ENCODE measurements at places on chromosomes 16 and 17.

- DNase-seq, result no peak
Measured at GRCh38 chr16:49017501-49017900, 264.1 kb downstream of the CBLN1 start.

DNA sequence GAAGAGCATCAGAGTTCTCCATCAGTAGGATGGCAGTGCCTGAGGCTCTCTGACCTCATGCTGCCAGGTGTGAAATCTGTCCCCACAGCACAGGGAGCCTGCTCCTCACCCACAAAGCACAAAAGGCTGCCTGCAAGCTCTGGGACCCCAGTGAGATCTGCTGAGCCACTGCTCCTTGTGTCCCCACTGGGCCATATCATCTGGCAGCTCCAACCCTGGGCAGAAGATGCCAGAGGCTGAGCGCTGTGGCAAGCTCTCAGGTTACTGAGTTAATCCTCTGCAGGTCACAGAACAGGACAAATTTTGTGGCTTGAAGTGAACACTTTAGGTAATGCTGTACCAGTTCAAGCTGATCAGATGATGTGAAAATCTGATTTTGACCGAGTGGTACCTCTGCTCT lies 26.7 kb upstream of the ERN1 start:
- DNase-seq, result no peak

GRCh38 chr17:43572368-43572980 lies 26.3 kb upstream of the ETV4 start:
- no peak for DNase-seq

GRCh38 chr17:62675260-62675659 lies 47.8 kb downstream of the MRC2 start:
- DNase-seq, result no peak

DNA sequence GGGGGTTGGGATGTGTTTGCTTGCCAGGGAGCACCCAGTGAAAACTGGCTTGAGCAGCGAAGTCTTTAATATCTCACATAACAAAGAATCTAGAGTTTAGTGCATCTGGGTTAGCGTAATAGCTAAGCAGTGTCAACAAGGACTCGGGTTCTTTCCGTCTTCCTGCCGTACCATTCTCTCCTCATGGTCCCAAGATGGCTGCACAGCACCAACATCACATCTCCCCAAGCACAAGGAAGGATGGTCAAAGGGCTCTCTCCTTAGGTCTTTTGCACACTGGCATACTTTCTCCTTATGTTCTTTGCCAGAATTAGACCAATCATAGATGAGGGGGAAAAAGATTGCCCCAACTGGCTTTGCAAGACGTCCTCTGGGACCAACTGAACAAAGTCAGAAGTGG lies 30.9 kb downstream of the CRISPLD2 start:
- no peak for DNase-seq

GRCh38 chr16:57884655-57885133 lies 82.4 kb upstream of the KIFC3 start:
- DNase-seq, result no peak
